Activated T-cell treated with anti-CD3 and anti-CD28 coated beads for 1 hour (primary cell): ENCODE measurements at places on chromosomes 12 and 14.

DNA sequence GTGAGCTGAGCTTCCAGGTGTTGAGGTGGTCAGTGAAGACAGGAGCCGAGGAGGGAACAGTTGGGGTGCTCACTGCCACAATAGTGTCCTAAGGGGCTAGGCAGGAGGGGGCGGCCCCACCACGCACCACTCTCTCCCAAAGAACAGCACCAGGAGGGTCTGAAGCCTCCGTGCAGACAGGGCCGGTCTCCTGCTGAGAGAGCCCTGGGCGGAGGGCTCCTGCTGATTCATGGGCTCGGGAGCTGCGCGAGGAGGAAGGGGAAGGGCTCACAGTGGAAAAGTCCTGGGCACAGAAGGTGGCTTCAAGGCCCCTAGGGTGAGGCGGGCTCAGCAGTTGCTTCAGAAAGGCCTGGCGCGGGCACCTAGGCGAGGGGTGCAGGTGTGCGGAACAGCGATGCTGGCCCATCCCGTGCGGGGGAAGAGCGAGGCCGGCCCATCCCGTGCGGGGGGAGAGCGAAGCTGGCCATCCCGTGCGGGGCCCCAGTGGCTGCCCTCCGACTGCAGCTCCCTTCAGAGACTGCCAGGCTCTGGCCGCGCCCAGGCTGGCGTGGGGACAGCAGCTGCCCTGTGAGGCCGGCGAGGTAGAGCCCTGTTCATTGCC, 176.7 kb downstream of the ADGRD1 start:
- DNase-seq = no peak

- no peak for DNase-seq
Observed at GRCh38 chr14:36086629-36087395, 89.7 kb downstream of the PTCSC3 start.

- DNase-seq = no peak
Observed at GRCh38 chr12:92769124-92769901, 66.5 kb downstream of the PLEKHG7 start.

DNA sequence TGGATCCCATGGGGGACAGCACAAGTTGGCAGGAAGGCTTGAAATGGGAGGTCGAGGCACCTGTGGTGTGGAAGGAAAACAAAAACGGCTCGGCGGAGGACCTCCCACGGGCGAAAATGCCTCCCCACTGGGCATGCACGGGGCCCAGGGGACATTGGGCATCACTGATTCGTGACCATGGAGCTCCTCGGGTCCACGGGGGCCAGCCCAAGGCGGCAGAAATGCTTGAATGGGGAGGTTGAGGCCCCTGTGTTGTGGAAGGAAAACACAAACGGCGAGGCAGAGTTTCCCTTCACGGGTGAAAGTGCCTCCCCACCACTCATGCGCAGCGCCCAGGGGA, 376.0 kb downstream of the ALG10 start:
- DNase-seq = no peak

DNA sequence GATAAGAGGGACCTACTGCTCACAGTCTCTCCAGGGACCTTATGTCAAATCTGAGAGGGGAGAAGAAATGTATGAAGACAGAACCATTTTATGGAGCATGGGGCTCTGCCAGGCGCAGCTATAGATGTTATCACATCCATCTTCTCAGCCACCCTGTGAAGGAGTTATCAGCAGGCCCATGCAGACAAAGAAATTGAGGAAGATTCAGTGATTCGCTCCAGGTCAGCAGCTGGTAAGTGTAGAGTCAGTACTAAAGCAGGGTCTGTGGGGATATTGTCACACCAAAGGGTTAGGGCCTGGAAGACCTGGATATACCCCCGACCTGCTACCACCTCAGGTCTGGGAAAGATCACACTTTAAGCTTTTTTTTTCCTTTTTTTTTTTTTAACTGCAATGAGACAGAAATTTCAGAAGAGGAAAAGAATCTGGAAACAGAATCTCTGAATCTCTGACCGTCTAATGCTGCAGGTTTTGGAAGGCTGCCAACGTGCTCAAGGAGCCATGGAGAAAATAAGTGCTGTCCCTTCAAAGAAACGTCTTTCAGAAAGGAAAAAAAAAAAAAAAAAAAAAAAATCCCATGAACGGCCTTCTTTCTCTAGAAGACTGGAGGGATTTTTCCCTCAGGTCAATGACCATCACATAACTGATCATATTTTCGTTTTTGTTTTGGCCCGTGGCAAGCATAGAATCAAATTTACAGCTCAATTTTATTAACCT, 73.3 kb upstream of the PLEKHG7 start:
- DNase-seq = no peak

GRCh38 chr14:54116198-54116885, 159.7 kb upstream of the BMP4 start:
- no peak for DNase-seq

GRCh38 chr14:68210729-68211299, 391.2 kb downstream of the RAD51B start:
- DNase-seq = no peak

DNA sequence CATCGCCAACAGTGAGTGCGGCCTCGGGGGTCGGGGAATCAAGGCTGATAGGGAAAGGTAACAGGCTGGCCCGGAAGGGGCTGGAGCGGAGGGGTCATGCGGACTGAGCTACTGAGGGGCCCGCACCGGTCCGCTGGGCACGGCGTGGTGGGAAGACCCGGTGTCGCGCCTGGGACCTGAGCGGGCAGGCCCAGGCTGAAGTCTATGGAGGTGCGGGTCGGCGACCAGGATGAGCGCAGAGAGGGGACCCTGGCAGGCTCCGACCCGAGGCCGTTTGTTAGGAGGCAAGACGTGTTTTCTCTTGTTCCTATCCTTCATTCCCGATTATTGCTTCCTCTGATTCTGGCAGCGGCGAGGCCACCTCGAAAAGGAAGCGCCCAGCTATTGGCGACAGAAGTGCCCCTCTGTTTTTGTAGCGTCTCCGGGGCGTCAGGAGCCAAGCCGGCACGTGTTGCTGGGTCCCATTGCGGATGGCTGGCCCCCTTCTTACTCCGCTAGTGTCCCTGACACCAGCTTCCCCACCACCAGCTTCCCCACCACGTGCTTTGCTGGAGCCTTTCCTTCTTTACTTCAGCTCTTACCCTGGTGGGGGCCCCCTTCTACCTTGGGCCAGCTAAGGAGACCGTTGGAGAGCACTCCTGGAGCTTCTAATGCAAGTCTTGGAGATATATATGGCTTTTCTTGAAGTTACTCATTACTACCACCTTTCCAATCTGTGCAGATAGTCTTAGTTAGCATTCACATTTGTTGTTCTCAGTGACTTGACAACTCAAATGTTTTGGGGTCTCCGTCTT, 653 bp downstream of the PA2G4 start:
- no peak for DNase-seq

DNA sequence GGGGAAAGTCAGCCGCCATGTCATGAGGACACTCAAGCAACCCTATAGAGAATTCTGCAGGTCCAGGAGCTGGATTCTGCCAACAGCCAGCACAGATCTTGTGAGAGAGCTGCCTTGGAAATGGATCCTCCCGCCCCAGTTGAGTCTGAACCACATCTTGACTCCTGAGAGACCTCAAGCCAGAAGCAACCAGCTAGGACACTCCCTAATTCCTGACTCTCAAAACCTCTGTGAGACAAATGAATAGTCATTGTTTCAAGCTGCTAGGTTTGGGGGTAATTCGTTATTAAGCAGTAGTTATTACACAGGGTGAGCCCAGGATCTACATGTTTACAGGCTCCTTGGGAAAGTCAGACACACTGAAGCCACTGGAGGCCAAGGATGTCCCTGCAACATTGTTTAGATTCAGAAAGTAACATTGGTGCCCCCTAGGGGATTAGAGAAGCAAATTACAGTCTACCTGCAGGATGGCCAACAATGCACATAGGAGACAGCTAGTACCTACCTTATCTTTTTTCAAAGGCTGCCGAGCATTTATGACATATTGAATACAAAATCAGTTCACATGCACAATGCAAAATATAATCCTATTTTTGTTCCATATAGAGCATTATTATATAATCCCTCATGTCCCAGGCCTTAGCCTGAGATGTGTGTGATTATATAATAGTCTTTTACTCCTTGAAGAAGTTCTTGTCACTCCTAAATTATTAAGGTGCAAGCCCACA, 57.9 kb upstream of the FICD start:
- DNase-seq = no peak

GRCh38 chr14:93044121-93044520, 71.6 kb downstream of the ITPK1 start:
- DNase-seq = no peak

DNA sequence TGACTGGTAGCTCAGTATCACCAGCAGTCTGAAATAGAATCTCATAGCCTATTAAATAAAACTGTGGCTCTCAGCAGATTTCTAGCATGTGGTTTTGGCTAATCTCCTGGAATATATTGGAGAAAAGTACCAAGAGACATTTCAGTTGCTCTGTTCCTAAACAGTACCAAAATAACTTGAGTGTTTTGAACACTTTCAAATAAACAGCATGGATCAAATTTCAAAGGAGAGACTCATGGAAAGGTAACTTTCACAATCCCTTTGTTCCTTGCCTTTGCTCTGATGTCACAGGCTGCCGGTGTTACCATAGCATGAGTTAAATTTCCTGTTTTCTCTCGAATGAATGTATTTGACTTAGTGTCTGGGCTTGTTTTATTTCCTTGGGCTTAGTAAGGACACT, 3.4 kb downstream of the ARG2 start:
- no peak for DNase-seq

DNA sequence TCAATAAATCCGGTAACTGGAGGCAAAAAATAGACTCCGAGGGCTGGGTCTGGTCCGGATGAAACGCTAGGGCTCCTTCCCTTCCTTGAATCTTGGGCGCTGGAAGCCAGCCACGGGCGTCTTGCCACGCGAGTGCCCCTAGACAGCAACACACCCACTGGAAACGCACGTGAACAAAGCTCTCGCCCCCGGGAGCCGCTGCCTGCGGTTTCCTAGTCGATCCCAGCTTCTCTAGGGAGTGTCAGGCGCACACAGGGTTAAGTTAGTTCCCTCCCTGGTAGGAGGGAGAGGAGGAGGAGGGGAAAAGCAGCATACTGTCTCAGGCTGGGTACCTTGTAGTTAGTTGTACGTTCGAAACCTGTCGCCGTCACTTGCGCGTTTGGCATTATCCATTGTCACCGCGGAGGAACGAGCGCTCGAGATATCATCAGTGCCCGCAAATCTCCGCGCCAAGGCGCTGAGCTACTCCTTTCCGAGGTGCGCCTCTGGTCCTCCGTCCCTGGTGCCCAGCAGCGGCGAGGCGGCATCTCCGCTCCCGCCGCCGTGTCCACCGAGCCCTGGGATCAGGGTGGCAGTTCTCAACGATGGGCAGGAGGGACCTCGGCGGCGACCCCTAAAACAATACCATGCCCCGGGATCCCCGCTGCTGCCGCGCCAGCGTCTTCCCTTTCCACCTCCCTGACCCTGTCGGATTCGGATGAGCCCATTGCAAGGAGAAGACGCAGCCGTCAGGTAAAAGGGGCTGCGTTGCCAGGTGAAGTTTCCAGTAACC, at the start of gene FLRT2:
TSS of gene FLRT2 (plus strand) at position 342 of the 772 bp plus-strand sequence. CDS start 91,371 bp downstream, outside the sequence.
- DNase-seq = no peak

DNA sequence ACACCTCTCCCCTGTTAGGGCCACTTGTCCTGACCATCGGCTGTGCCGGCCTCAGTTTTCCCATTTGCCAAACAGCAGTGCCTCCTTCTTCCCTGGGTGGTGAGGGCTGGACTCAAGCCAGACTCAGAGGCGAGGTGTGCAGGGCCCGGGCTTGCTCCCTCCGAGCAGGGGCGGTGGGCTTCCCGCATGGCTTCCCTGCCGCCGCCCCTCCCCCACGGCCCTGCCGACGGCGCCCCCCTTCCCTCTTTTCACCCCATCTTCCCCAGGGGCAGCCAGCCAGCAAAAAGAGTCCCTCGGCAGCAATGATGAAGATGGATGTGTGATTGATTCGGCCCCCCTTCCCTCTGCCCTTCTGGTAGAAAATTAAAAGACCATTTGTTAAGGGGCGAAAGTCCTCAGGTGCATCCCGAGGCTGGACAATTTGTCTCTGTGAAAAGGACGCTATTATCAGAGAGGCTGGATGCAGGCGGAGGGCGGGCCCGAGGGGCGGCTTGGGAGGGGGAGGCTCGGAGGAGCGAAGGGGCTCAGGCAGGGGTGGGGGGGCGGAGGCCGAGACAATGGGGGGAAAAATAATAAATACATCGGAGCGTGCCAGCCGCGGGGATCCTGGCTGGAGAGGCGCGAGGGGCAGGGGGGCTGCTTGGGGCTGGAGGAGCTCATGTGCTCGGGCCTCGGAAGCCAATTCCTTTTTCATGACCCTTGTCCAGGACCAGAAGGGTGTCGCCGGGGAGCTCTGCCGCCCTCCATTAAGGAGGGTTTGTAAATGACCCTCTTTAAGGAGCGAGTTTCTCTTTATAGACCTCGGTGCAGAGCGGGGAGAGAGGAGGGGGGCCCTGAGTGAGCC, 48.0 kb upstream of the LHX5 start:
- DNase-seq = no peak

DNA sequence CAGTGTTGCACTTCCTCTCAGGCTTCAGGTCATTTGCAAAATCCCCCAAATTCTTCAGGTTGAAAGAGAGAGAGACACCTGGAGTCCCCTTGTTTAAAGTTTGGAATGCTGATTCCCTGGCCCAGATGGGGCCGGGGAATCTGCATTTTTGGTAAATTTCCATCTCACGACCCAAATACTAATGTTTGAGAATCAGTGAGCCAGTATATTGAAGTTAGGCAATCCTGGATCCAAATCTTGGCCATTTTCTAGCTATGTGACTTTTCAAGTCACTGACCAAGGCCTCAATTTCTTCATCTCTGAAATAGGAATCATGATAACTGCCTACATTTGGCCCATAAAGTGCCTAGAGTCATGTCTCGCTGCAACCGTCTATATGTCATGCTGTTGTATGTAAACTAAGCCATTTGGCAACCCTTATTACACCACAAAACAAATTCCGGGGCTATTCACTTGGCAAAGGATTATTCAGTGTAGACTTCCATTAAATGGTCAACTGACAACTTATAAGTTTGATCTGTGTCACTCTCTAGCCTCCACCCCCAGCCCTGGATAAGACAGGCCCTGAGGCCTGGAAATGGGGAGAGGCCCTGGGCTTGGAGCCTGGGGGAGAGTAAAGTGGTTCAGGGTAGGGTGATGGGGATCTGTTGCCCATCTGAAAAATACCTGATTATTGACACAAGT, 3.7 kb upstream of the ZFP36L1 start:
- no peak for DNase-seq

- DNase-seq = no peak
Observed at GRCh38 chr12:85085066-85085465, 48.9 kb downstream of the LRRIQ1 start.

DNA sequence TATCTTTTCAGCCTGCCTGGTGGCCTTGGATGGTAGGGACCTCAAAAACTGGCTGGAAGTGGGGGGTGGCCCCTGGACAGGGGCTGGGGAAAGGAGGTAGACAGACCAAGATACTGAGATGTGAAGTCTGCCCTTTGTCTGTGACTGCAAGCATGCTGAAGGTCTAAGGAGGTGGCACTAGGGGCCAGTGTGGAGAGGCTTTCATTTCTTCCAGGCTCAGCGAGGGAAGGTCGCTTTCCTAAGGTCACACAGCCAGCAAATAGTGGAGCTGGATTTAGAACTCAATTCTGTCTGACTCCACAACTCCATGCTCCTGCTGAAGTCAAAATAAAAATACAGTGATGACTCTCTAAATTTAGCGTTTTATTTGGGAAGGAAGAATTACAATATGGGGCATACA, 11.3 kb upstream of the PLBD2 start:
- no peak for DNase-seq

- DNase-seq = no peak
Observed at GRCh38 chr14:64117671-64118402, 176.3 kb downstream of the ESR2 start.

GRCh38 chr14:99755629-99756603, 37.3 kb upstream of the EML1 start:
- no peak for DNase-seq
